Activated T-cell treated with anti-CD3 and anti-CD28 coated beads for 4 hours (primary cell): ENCODE measurements at places on chromosomes 2 and 18.

DNA sequence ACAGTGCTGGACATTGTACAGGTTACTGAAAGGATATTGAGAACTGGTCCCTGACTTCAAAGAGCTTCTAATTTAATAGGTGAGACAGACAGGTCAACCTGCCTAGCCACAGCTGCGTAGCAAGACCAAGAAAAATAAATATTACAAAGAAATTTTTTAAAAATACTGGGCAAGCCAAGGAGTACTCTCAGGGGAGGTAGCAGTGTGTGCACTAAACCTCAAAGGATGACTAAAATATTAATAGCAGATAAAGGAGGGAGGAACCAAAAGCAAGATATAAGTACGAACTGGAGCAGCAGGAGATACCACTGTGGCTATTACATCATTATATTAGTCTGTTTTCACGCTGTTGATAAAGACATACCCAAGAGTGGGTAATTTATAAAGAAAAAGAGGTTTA, 14.9 kb downstream of the SCG2 start:
- no peak for DNase-seq

DNA sequence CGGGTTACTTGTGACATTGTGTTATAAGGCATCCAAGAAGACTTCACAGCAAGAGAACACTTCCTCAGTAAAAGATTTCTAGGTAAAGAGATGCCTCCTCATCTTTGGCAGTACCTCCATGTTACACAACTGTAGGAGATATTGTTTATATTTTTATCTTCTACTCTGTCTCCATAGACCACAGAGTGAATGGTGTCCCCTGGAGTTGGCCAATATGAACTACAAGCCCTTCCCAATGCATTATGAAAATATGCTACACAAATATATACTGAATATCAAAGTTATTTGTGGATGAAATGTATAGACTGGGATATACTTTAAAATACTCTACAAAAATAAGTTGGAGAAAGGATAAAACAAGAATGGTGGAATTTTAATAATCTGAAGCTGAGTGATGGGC, 46.7 kb downstream of the MBOAT2 start:
- no peak for DNase-seq

DNA sequence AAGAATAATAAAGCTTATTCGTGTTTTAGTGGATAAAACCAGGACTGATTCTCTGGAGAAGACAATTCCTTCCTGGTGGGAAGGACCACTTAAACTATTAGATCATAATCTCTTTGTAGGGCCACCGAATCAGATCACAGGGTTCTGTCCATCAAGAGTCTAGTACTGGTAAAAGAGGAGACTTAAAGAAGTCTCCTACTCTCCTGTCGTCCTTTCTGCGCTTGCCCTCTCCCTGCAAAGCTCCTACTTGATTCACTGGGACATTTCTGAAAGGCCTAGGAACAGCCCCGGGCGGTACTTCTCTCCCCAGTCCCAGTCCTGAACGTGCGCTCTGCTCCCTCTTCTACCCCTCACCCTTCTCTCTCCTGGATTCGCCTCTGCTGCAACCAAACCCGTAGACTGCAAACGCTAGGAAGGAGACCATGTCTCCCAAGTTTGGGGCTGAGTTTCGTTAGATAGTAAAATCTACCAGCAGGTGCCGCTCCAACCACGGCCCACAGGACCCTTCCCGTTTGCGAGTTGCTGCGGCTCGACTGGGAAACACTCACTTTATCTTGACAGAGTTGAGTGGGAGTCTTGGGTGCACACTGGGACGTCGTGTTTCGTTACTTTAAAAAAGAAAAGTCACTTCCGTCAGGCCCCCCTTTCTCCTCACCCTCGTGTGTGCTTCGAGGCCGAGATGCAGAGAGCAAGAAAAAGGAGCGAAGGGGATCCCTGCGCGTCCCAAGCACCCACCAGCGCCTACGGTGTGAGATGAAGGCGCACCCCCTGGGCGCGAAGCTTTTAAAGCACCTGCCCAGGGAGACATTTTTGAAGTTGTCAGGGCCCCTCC, 923 bp downstream of the FIGLA start:
- peak; percentile 61 for DNase-seq

GRCh38 chr18:45666006-45666405, 50.7 kb downstream of the SLC14A2 start:
- DNase-seq: no peak

GRCh38 chr2:50746526-50746925, 285.4 kb downstream of the NRXN1 start:
- DNase-seq: no peak

GRCh38 chr2:16628314-16628713, 37.3 kb downstream of the CYRIA start:
- no peak for DNase-seq

GRCh38 chr2:30732376-30732775, 74.9 kb downstream of the CAPN13 start:
- no peak for DNase-seq

DNA sequence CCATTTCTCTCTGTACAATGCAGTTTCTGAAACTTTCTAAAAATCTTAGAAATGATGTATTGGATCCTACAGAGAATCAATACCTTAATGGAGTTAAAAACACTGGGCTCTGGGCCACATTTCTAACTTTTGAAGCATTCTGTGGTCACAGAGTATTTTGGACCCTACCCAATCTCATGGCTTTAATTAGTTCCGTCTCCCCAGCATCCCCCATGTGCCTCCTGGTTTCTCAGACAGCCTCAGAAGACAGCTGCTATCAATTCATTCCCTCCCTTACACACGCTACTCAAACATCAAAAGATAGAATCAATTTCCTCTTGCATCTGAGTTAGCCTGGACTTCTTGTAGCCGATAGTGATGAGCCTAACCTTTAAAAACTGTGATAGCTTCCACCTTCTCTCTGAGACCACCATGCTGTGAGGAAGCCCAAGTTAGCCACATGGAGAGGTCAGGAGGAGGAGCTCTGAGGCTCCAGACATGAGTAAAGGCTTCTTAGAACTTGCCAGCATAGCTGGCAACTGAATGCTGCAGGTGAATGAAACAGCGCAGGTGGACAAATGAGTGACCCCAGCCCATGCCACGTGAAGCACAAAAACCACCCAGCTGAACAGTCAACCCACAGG, 10.4 kb downstream of the ADCY3 start:
- no peak for DNase-seq
